ENCODE measurements at places on chromosomes 3 and 15. TPM values are rescaled to one million over a fixed set of nuclear protein-coding genes. Genes with fewer than 3 reads are reported as not detected.

The PPP2R3A gene
- total RNA-seq: 15.4 TPM

The SMAD6 gene
- not detected for total RNA-seq

The KCNMB3 gene
- total RNA-seq: 0.54 TPM

The SLC9C1 gene
- not detected for total RNA-seq

The CMTM7 gene
- total RNA-seq: 27.5 TPM

The ZNF197 gene
- 14.5 TPM for total RNA-seq

The WDR93 gene
- not detected for total RNA-seq

The SPINK8 gene
- total RNA-seq: not detected

The C3orf20 gene
- not detected for total RNA-seq

The INSYN1 gene
- 0.24 TPM for total RNA-seq

The ZNF385D gene
- 1.7 TPM for total RNA-seq

DNA sequence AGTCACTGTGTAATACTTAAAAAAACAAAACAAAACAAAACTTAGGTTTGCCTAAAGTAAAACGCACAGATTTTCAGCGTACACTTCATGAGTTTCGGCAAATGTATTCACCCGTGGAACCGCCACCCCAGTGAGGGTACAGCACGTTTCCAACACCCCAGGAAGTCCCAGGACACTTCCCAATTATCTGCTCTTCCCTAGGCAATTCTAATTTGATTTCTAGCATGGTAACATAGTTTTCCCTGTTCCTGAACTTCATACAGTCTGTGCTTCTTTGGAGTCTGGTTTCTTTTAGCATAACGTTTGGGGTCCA lies 497 bp upstream of the CLASP2 start:
- DNase-seq: no peak

GRCh38 chr3:125337506-125337905 lies 37.6 kb downstream of the ZNF148 start:
- DNase-seq: no peak

- no peak for DNase-seq
These were observed 173.8 kb upstream of the BCL6 start for GRCh38 chr3:187919048-187919447.

DNA sequence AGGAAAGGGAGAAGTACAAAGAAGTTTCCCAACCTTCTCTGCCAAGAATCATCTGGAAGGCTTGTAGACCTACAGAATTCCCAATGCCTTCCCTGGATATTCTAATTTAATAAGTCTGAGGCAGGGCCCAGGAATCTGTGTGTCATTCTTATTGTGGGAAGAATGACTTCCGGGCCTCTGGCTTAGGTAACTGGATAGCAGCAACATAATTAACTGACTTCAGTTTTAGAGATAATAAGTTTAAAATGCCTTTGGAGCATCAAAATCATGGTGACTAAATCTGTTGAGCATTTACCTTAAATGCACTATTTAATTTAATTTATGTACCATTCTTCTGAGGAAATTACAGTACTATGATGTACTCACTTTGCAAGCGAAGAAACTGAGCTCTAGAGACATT lies 44.3 kb upstream of the TM4SF1 start:
- DNase-seq: no peak

GRCh38 chr15:78682004-78682651 lies 41.1 kb upstream of the CHRNB4 start:
- no peak for DNase-seq

DNA sequence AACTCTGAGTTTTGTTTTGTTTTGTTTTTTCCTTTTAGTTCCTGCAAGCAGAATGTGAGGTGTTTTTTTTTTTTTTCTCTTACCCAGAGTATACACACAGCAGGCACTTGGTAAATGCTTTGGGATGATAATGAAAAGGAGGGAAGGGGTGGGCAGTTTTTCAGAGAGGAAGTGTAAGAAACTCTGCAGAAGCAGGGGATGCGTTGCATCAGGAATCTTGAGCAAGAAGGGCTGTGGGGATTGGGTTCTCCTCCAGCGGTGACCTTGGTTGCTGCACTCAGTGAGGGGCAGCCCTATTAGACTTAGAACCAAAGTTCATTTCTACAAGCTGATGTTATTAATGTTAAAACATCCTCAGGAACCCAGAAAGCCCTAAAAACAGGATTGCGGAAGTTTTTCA lies 32.2 kb upstream of the TMEM158 start:
- no peak for DNase-seq

GRCh38 chr3:181741417-181741816 lies 29.7 kb downstream of the SOX2 start:
- DNase-seq: no peak

DNA sequence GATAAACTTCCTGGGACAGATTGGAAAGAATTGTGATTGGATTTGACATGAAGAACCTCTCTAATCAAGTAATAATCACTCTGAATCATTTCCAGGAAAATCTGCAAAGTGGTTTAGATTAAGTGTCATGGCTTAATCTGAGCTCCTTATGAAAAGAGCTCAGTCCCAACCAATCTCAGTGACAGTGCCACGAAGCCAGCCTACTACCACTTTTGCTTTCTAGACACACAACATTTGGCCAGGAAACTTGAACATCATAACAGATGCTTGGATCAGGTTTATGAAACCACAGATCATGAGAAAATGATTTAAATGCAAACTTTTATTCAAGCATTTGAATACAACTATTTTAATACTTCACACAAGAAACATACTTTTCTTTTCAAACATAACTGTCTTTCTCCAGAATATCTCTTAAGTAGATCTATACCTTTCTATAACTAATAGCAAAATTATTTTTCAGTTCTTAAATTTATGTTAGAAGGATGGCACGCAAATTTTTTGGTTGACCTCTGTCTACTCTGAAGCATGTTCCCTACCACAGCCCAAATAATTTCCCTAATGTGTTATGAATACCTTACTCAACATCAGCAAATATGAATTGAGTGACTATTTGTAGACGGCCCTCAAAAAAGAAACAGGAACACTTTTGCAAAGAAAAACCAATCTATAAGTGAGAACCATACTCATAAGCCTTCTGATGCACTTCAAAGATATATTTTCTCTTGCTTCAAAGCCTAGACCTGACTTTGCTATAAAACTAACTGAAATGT lies 495.0 kb upstream of the ZNF385D start:
- no peak for DNase-seq

DNA sequence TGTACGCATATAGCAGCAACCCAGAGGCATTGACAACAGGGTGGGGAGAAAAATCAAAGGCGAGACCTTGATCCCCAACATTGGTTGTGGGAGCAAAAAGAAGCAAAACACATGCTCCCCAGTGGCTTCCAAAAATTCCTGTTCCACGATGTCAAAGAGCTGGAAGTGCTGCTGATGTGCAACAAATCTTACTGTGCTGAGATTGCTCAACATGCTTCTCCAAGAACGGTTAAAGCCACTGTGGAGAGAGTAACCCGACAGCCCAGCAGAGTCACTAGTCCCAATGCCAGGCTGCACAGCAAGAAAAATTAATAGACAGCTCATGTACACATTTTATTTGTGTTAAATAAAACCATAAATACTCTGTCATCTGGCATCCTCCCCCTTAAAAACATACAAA lies 179.9 kb upstream of the PFN2 start:
- no peak for DNase-seq

- no peak for DNase-seq
These were observed 8.4 kb downstream of the CERS3 start for GRCh38 chr15:100520132-100520921.

DNA sequence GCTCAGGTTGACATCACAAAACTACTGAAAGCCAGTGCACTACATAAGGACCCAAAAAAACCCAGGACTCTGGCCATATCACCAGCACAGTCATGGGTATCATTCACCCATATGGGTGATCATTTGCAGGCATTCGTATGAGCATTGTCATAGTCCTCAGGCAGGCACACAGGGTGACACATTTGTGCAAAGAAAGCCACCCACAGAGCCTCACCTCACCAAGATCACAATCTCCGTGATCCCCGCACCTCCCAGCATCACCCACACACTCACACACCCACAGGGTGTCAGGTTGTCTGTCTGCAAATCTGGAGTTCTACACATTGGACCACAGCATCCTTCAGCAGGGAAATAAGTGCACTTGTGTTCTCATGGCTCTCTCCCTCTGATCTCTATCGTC lies 166.0 kb upstream of the LPP start:
- DNase-seq: no peak

DNA sequence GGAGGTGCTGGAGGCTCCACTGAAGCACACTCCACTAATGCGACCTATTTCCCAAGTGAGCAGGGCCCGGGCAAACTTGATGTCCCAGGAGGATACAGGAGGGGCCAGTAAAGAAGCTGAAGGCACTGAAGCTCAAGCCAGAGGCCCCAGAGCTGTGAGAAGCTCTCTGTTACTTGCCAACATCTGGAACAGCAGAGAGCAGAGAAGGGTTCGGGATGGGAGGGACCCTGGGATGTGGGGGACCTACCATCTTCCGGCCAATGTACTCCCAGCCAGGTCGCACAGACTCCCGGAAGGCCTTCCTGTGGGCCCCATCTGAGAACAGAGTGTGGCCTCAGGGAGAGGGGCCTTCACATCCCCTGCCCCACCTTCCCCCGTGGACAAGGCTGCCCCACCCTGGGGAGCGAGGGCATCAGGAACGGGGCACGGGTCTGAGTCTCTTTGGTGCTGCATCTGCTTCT lies 3.1 kb downstream of the HHATL start:
- DNase-seq: no peak

- no peak for DNase-seq
These were observed 129.3 kb upstream of the CD96 start for GRCh38 chr3:111412656-111413055.

DNA sequence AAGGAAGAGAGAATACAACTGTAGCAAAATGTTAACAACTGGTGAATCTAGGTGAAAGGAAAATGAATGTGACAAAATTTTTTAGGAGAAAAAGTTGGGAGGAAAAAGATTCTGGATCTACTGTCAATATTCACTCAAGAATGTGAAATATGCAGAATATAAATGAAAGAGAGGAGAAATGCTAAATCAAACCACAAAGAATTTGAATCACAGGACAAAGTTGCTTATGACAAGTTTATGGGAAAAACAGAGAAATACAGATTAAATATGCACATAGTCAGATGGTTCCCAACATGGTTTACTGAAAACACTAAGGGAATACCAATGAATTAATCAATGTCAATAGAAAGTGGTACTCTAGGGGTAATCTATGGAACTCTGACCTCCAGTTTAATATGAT lies 27.6 kb downstream of the C3orf33 start:
- DNase-seq: no peak
